ENCODE measurements at places on chromosomes 3 and 15.

DNA sequence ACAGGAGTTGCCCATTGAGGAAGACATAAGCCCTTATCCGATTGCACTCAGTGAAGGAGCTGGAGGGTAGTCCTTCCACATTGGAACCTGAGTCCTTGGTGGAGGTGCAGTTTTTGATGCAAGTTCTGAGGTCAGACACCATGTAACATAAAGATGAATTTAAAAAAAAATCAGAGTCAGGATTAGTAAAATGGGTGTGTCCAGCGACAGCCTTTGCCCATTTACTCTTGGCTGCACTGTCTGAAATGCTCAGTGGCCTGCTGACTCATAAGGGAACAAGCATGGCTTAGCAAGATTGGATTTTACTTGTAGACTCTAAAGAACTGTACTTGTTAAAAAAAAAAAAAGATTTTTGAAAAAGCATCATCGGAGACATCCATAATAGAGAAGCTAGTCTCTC lies 241.1 kb upstream of the TOPAZ1 start:
- DNase-seq = no peak

- no peak for DNase-seq
Measured at GRCh38 chr15:29699791-29700190, 122.5 kb downstream of the TJP1 start.

DNA sequence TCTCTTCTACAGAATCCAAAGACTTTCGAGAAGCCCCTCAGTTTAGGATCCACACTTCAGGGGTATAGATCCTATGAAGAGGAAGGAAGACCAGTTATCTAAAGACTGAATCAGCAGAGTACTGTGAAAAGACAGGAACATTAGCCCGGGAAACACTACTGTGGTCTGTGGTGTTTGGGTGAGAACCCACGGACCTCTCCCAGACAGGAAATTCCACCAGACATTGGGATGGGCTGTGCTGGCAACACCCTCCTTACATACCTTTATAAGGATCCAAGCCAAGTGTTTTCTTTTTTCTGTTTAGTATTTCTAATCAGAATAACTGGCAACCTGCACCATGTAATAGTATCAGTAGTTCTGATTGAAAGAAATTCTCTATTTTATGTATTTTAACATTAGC lies 14.1 kb downstream of the TMEM207 start:
- no peak for DNase-seq

GRCh38 chr3:40178012-40178594 lies 131.4 kb upstream of the EIF1B start:
- DNase-seq = no peak

GRCh38 chr3:113663761-113664160 lies 32.7 kb downstream of the USF3 start:
- no peak for DNase-seq

DNA sequence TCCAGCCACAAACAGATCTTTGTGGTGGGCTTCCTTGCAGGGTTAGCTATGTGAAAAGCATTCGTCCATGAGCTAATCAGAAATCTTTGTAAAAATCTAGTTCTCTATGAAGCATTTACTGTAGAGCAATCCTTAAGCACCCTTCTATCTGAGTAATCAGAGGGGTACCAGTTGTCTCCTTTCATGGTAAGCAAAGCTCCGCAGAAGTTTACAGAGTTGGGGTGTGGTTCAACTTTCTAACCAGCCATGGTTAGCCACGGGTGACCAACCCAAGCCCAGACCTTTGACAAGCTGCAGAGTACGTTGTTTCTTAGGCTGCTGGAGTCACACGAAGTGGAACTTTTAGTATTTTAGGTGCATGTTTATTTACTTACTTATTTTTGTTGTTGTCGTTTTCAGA lies 77.4 kb downstream of the FLNB start:
- DNase-seq = no peak

DNA sequence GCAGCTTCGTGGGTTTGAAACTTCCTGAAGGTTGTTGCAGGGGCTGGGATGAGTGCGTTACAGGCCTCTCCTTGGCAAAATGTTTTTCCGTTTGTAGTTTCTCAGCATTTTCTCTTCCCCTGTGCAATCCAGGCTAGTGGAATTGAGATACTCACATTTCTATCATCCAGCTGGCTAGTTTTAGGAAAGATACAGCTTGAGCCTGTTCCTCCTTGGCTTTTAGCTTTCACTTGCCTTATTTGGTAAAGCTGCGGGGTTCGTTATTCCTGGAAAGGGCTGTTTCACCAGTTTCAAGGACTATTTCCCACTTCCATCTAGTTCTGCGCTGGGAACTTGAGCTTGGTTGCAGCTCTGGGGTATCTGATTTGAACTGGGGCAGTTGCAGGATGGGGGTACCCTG lies 90.3 kb downstream of the ITPR1 start:
- DNase-seq = peak; percentile 42

GRCh38 chr15:68204776-68205557 lies at the start of gene CALML4:
TSS of gene CALML4 (minus strand) at chr15:68205332. CDS start at chr15:68205247, 85 bp downstream.
- peak; percentile 43 for DNase-seq

DNA sequence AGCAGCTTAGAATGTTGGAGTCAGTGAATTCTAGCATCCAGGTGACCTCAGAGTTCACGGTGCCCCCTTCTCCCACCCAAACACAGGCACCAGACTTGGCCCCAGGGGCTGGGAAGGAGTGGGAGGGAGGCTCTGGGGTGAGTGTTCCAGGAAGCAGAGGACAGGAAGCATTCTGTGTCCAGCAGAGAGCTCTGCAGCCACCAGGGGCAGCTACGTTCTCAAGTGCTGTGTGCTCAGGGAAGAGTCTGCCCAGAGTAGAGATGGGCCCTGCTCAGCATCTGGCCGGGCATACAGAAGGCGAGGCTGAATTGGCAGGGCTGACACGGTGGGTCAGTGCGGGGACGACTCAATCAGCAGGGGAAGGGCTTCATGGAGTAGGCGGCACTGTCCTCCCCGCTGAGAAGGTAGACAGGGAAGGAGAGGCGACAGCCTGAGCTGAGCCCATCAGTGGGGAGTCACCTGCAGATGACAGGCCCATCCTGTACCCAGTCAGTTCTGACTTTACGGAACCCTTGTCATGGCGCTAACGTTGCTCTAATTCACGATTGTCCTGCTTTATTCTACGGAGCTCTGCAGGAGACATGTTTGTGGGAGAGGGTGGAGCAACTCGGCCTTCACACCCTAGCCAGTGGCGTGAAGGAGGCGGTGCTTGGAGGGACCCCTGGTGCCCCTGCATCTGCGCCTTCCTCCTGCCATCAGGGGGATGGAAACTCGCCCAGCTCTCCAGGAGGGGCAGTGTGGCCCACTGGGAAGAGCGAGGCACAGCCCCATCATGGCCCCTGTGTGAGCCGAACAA lies 82.2 kb downstream of the C3orf70 start:
- DNase-seq = no peak

DNA sequence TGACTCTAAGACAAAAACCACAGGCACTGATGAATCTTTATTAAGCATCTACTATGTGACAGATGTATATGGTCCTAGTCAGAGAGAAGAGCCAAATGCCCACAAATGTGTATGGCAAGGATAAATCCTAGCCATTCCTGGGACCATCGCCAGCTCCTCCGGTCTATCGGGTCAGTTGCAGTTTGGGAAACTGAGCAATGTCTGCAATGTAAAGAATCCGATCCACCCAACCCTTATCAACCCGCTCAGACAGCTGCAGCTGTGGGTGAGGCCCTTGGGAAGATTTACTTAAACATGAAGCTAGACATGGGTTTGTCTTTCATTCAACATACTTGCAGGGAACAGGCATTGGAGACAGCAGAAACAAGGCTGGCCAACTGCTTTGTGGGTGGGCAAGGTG lies 40.5 kb upstream of the CDV3 start:
- DNase-seq = no peak

GRCh38 chr3:177824190-177824786 lies 627.0 kb upstream of the TBL1XR1 start:
- DNase-seq = no peak

- no peak for DNase-seq
Measured at GRCh38 chr15:92116330-92116729, 262.8 kb downstream of the SLCO3A1 start.

GRCh38 chr15:31489801-31490646 lies 163.4 kb downstream of the KLF13 start:
- DNase-seq = peak; percentile 65

DNA sequence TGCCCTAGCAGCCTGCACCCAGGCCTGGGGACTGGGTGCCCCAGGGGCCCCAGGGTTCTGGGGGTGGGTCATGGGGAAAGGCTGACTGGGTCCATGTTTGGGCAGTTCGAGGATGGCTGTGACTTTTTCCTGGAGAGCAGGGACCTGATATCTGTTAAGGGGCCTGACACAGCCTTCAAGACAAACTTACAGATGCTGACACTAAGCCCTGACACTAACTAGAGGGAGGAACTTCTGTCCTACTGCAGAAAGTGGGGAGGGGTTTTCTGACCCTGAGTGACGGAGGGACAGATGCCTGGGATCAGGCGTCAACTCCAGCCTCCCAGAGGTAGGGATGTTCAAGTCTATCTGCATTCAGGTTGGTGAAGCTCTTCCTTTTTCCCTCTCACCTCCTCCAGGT lies 45.0 kb upstream of the SLC6A11 start:
- no peak for DNase-seq

DNA sequence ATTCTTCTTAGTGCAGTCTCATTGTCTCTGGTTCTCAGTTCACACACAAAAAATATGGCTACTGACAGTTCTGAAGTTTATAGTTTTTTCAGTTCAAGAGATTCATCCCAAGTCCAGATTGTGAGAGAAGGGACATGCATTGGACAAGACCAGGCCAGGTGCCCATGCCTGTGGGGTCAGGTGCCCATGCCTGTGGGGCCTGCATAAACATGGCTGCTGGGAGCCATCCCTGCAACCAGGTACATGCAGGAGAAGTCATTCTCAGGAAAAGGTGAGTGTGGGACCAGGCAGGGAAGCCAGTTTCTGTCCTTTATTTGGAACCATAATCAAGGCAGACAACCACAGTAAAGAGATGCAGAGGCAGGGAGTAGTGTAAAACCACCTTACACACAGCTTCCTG lies 6.3 kb upstream of the TM4SF1 start:
- DNase-seq = no peak

DNA sequence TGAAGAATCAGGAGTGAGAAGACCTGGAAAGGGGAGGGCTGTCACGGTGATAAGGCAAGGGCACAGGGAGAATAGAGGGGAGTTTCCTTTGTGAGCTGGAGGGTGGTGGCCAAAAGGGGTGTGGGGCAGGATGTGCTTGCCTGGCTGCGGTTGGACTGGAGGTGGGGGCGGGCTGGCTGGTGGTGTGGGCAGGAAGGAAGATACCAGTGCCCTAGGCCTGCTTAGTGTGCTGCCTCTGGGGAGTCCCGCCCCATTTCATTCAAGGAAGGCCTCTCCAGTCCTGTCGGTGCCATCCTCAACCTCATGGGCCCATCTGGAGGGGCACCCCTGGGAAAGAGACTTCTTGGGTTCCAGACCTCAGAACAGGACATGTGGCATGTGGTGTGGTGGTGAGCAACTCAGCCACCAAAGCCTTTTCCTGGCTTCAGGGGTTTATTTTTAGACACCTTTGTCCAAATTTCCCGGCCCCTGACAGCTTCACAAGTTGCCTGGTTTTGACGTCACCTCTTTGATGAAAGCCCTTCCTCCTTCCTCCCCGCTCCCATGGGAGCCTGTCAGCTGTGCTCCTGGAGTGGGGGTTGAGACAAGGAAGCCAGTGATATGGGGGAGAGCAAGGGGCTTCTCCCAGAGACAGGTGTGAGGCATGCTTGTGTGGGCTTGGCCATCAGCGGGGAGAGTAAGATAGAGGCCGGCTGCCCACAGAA lies 15.6 kb downstream of the TEX264 start:
- peak; percentile 63 for DNase-seq

DNA sequence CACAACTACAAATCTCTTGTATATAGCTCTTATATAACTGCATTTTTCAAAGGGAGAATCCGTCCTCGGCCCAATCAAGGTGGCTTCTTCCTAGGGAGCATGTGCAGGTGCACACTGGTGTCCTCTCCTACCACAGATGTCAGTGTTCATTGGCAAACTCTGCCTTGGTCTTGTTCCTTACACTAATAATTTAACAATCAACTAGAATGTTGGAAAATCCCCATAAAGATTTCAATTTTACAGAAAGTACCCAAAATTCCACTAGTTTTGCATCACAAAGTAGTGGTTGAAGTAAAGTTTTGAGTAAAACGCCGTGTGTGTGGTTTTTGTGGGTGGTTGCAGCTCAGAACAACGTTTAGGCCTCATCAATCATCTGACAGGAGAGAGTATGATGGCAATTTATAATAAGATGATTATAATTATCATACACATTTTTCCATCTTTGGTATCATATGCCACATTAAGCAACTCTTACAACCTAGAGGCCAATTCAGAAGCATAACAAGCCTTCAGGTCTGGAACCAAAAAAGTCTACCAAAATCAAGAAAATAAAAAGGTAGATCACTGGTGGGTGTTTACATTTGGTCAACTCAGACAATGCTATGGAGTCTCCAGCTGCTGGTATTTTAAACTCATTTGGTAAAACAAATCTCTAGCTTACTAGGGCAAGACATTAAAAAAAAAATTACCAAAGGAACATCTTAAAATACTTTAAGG lies 128.9 kb upstream of the BHLHE40 start:
- peak; percentile 59 for DNase-seq

DNA sequence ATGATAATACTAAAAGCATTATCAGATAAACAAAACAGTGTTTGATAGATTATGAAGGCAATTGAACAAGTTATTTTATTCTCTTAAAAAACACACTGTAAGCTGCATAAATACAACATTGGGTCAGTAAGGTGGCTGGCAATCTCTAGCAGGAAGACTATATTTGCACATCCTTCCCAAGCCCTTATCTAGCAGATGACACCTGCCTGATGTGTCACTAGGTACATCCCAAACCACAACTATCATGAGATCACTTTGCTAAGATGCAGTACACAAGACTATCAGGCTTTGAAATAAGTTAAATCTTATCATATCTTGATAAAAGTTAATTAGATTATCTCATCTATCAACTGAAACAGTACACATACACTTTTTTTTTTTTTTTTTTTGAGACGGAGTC lies 417.4 kb downstream of the MECOM start:
- DNase-seq = no peak

GRCh38 chr3:184776916-184777315 lies 35.0 kb upstream of the VPS8 start:
- DNase-seq = no peak

GRCh38 chr15:78314181-78314581 lies 14.8 kb upstream of the SKIC8 start:
- DNase-seq = no peak

GRCh38 chr3:38655708-38656300 lies 6.3 kb upstream of the SCN5A start:
- peak; percentile 37 for DNase-seq

DNA sequence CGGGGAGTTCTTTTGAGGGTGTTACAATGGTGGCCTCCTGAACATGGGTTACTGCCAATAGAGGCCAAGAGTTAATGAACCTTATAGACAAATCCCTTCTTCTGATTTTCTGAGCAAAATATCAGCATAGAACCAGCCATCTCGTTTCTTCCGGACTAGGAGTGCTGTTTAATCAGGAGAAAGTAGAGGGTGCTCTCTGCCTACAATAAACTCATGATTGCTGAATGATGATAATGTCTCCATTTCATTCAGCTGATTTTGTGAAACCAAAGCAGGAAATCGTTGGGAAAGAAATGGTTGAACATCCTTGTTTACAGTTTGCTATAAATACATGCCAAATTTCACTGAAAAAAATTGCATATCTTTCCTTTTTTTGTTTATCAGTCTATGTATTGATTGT lies 142.8 kb upstream of the PLSCR5 start:
- DNase-seq = no peak

GRCh38 chr15:56165234-56165633 lies 78.4 kb downstream of the RFX7 start:
- no peak for DNase-seq

GRCh38 chr3:52794612-52795099 lies at the start of gene ITIH3:
TSS of gene ITIH3 (plus strand) at chr3:52794796. CDS start at chr3:52794804, 8 bp downstream.
- DNase-seq = no peak

All from inflammatory macrophage treated with lipopolysaccharide for 4 hours (primary cell).